Stimulated activated CD4-positive, alpha-beta T cell treated with anti-CD3 and anti-CD28 coated beads, TNF-alpha, amount 100 ng/mL, for 1 hour (primary cell): ENCODE measurements at places on chromosomes 6 and 20.

DNA sequence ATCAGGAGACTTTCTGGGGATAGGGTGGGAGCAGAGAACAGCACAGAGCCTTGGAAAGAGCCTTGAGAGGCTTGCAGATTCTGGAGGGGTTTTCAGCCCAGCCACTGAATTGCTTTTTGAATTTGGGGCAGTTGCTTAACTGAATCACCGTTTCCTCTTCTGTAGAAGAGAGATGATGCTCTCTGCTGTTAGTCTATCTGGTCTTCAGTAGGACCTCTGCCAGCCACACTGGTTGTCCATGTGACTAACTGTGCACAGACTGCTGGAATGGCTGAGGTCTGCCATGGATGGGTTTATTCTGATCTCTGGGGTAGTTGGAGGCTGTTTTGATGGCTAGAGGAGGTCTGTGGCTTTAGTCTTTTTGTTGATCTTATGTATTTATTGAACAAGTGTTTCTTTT lies 21.4 kb upstream of the PRDM1 start:
- no peak for DNase-seq

GRCh38 chr6:117232196-117232595 lies 33.2 kb upstream of the VGLL2 start:
- no peak for DNase-seq

DNA sequence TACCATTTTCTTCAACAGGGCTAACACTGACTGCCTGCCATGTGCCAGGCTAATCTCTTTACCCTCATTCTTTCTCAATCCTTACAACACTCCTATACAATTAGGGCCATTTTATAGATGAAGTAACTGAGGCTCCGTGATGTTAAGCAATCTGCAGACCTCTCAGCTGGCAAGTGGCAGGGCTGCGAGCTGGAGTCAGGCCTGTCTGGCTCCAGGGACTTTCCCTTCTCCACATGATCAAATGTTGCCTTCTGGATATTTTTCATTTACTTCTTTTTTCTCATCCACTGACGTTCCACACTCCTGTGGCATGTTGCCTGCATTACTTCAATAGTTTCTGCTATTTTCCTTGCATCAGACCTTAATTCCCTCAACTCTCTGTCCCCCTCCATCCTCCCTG lies 55.2 kb upstream of the TAGAP start:
- DNase-seq, result no peak

GRCh38 chr20:51350941-51351631 lies 191.4 kb downstream of the NFATC2 start:
- DNase-seq, result no peak

GRCh38 chr6:143139239-143139784 lies 78.6 kb downstream of the AIG1 start:
- DNase-seq, result no peak

DNA sequence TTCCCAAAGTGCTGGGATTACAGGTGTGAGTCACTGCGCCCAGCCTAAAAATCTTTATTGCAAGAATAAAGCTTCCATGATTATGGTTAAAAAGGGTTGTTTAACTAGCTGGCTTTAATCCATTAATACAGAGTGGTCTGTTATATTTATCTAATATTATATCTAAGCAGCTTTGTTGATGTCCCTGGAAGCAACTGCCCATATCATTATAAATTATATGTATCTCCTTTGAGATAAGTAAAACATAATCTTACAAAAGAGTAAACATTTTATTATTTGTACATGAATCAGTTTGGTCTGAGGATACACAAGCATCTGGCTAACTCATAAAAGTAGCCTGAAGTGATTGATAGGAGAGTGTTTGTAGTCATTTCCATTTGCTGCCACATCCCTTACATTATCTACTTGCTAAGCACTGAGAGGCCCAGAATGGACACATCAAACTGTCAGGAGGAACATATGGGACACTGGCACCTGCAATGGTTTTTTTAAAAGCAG lies 46.9 kb downstream of the TRAF3IP2 start:
- no peak for DNase-seq

DNA sequence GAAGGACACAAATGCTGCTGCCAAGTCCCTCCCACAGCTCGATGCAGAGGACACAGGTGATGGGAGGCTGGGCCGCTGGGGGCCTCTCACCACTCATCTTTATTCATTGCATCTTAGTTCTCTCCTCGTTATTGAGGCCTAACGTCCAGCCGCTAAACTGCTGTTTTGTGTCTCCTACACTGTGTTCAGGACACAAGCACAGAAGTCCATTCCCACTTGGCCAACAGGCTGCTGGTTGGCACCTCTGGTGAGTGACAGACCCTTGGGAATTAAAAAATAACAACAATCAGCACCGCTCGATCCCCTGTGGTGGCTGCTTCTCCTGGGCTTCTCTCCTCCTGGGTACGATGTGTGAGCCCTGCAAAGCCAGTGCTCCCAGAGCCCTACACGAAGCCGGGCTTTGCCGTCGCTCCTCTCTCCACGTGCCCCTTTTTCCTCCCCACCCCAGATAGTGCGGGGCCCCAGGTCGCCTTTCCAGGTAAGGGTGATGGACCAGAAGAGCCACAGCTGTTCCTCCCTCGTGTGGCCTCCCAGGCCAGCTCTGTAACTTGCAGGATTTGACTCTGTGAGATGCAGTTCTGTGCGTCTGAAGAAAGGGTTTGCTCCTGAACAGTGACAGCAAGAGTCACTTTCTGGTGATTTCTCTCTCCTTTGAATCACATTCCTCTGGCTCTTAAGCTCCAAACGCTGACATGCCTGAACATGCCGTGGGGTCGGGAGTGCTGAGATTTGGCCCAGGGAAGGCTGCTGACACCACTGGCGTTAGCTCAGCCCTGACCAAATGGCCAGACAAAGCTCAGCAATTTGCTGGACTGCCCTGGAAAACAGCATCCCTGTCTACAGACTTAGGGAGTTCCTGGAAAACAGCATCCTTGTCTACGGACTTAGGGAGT lies 59.3 kb downstream of the DLL1 start:
- DNase-seq, result no peak

GRCh38 chr6:135314543-135314942 lies 133.4 kb downstream of the MYB start:
- no peak for DNase-seq

DNA sequence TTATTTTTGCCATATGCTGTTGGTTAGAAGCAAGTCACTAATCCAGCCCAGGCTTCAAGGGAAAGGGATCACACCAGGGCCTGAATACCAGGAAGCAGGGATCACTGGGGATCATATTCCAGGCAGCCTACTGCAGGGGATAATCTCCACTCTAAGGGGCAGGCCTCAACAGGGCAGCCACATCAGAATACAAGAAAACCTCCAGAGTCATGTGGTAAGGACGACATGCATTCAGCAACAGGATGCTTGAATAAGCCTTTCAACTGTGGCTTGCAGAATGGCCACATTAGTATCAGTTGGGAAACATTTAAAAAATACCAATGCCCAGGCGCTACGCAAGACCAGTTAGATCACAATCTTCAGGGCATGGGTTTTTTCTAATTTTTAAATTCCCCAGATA lies 109.1 kb downstream of the LY86 start:
- DNase-seq, result no peak

DNA sequence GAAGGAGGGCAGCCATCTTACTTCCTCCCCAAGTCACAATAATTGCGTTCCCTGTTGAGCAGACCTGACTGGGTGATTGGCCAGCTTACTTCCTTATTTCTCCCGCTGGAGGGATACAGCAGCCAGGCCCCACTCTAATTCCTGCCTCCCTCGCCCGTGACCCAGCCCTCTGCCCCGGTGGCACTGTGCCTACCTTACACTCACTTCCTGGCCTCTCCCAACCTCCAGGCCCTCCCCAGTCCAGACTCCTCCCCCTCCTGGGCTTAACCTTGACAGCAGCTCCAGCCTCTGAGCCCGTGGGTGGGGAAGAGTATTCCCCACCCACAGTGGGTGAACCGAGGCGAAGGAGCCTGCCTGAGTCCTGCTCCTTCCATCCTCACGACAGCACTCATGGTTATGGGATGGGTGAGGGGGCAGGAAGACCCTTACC lies 3.0 kb downstream of the BAK1 start:
- no peak for DNase-seq

- no peak for DNase-seq
Measured at GRCh38 chr6:150596439-150596838, 3.2 kb upstream of the PLEKHG1 start.

GRCh38 chr6:93454533-93454932 lies 35.2 kb upstream of the EPHA7 start:
- DNase-seq, result no peak

GRCh38 chr6:16481697-16482399 lies 243.5 kb downstream of the GMPR start:
- DNase-seq, result peak; percentile 29

- DNase-seq, result no peak
Measured at GRCh38 chr20:47980336-47981177, 195.3 kb upstream of the SULF2 start.

- no peak for DNase-seq
Measured at GRCh38 chr6:32685603-32686002, 19.1 kb upstream of the HLA-DQB1 start.

DNA sequence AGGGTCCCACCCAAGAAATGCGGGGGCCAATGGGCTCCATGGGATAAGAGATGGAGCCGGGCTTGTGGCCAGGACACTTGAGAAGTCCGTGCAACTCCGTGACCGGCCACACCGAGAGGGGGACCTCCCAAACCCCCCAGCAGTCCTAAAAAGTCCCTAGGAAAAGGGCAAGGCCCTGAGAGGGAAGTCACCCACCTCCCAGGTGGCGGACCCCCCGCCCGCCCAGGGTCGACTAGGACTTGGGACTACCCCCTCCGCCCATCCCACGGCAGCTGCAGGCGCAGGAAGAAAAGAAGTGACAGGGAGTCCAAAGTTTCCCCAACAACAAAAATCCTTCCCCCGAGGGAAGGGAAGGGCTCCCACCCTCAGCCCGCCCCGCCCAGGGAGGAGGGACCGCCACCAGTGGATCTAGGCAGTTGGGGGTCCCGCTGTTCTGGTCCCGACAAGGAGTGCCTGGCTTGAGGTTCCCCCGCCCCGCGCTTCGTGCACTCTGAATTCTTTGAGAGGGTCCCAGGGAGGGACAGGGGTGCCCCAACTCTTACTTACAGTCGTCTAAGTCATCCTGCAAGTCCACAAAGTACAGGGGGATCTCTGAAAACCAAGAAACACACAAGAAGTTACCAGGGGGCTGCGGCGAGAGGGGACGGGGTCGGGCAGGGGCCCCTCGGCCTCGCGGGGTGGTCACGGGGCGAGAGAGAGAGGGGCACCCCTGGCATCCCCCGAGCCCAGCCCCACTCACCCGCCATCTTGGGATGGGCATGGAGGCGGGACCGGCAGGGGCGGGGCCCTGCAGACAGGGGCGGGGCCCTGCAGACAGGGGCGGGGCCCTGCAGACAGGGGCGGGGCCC lies 611 bp upstream of the RAB22A start:
- no peak for DNase-seq

DNA sequence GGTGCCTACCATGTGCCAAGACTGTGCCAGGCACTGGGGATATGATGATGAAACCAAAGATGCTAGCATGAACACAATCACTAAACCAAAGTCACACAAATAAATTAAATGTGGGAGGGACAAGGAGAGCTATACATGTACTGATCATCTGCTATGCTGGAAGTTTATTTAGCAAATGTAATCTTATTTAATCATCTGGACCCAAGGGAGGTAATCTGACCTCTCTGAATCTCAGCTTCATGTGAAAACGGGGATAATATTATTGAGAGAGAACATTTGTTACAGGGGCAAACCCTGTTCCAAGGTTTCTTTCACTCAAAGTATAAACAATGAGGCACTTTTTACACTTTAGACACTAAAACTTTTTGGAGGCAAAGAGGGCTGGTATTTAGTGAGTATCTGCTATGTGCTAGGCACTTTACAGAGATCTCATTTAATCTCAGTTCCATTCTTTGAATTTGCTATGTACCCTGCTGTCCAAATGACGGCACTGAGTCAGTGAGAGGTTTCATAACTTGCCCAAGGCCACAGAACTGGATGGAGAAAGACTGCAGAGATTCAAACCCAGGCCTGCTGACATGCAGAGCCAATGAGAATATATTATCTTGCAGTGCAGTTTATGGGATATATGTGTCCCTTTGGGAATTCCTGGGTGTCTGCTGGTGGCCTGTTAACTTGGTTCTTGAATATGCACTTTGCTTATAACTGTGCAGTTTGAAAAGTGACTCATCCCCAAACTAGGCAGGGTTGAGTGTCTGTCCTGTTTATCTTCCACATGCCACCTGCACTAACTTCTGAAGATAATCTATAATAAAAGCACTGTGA lies 3.3 kb upstream of the ASXL1 start:
- no peak for DNase-seq

GRCh38 chr6:138250053-138250452 lies 31.8 kb upstream of the PBOV1 start:
- DNase-seq, result no peak
